Stimulated activated CD8-positive, alpha-beta memory T cell treated with anti-CD3 and anti-CD28 coated beads, Interleukin-2, amount 100 ng/mL, for 48 hours (primary cell): ENCODE measurements at places on chromosomes 6 and 20.

GRCh38 chr6:11194356-11195218 lies 37.9 kb downstream of the NEDD9 start:
- no peak for DNase-seq

DNA sequence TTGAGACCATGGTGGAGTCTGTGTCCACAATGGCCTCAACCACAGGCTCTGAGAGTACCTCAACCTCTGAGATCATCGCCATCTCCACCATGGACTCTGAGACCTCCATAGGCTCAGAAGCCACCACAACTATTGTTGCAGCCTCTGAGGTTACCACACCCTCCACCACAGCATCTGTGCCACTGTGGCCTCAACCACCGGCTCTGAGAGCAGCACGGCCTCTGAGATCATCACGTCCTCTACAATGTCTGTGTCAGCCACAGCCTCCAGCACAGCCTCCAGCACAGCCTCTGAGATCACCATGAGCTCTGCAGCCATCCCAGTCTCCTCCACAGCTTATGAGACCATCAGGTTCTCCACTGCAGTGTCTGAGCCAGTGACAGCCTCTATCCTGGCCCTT lies 19.4 kb upstream of the MUC21 start:
- DNase-seq: no peak

- no peak for DNase-seq
Observed at GRCh38 chr6:36963451-36964290, 9.1 kb downstream of the PI16 start.

- DNase-seq: no peak
Observed at GRCh38 chr20:17688965-17689364, 6.9 kb upstream of the RRBP1 start.

DNA sequence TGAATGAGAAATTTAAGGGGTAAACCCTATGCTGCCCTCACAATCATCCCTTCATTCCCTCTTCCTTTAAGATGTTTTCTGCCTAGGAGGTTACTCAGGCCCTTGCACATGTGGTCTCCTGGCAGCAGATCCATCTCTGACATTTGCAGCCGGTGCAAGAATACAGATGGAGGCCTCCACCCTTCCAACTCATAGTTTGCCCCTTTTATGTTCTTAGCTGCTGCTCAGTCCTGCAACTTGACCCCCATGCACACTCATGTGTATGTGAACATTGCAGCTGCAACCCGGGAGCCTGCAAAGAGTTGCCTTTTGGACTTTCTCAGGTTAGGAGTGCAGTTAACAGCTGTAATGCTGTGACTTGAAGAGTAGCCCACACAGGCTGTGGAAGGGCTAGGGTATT lies 131.9 kb upstream of the SGK1 start:
- DNase-seq: no peak

DNA sequence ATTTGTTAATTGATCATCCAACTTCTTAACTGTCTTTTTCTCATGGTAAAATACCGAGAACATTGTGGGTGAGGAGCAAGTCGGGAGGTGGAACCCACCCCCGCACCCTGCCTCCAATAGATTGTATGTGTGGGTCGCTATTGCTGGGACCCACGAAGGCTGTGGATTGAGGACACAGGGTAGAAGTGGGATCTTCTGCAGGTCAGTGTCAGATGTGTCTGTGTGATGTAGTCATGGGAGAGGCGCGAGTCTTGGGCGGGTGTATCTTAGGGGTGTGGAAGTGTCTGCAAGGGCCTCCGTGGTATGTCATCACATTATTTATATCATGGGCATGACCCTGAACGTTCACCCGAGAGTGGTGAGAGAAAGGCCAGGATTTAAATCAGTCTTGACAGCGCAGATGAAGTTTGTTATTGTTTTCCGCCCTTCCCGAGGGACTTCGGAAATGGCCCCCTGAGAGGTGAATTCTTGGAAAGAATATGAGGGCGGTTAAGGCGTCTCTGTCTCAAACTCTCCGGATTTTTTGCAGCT lies 472 bp upstream of the PAQR8 start:
- DNase-seq: no peak

GRCh38 chr6:145562771-145563615 lies 172.3 kb downstream of the EPM2A start:
- no peak for DNase-seq

GRCh38 chr6:4356899-4357659 lies 221.7 kb upstream of the ECI2 start:
- DNase-seq: no peak

- DNase-seq: no peak
Observed at GRCh38 chr6:68159433-68159832, 475.6 kb upstream of the ADGRB3 start.
